ENCODE measurements at places on chromosomes 2 and 18. TPM values are rescaled to one million over a fixed set of nuclear protein-coding genes. Genes with fewer than 3 reads are reported as not detected.

DNA sequence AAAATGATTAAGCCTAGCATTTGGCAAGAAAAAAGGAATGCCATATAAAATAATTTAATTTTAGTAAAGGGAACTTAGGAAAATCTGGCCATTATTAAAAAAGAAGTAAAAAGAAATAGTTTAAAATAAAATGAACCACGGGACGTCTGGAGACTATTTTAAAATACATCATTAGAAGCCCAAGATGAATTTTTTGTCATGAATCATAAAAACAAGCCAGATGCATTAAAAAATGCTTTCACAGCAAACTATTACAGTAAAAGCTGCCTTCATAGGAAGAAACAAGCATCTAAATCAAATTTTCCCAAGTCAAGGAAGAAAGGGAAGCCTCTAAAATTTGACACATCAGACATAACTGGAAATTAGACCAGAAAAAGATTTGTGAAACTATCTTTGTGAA, 33.0 kb downstream of the COL5A2 start:
- no peak for DNase-seq

DNA sequence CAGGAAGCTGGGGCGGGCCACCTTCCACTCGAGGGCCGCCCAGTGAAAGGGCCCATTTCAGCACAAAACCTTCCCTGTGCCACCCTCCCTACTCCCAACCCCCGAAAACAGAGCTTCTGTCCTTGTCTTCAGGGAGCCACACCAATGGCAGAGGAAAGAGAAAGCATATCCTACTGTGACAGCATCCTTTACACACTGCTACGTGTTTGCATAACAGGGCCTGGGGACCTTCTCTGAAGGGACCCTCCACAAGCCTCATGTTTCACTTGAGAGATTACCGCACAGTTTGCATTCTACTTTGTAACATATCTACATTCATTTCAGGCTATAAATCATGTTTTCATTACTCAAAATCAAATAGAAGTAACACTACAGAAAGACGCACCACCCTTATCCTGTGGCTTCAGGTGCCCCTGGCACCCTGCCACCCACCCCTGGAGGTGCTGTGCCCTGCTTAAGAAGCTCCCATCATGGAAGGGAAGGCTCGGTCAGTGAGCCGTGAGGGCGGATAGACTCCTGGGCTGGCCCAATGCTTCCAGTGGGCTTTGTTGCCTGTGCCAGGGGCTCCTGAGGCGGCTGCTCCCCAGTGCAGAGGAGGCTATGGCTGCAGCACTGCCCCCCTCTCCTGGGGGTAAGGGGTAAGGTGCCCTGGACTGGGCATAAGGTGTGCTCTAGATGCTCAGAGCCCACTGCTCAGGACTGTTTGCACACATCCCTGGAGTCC, 52.0 kb downstream of the EIPR1 start:
- DNase-seq: no peak

DNA sequence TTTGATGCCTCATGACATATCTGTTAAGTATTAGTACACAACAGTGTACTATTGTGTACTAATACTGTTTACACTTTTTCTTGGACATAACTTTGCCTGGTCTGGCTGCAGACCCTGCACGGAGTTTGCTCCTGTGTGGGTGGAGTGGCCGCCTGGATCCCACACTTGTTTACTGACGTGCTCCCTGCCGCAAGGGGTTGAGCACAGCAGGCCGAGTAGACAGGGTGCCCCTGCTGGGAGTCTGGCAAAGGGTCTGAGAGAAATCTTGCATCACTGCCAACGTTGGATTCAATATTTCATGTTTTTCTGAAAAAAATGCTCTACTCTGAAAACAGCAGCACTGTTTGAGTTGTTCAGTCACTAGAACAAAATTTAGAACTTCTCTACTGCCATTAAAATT, 59.0 kb downstream of the PDK1 start:
- no peak for DNase-seq

Gene DDX18
- 57.7 TPM for total RNA-seq
